ENCODE measurements at places on chromosomes 13 and 19.
A peak's percentile ranks its signal among the peaks of the same experiment; 100 is the strongest.

DNA sequence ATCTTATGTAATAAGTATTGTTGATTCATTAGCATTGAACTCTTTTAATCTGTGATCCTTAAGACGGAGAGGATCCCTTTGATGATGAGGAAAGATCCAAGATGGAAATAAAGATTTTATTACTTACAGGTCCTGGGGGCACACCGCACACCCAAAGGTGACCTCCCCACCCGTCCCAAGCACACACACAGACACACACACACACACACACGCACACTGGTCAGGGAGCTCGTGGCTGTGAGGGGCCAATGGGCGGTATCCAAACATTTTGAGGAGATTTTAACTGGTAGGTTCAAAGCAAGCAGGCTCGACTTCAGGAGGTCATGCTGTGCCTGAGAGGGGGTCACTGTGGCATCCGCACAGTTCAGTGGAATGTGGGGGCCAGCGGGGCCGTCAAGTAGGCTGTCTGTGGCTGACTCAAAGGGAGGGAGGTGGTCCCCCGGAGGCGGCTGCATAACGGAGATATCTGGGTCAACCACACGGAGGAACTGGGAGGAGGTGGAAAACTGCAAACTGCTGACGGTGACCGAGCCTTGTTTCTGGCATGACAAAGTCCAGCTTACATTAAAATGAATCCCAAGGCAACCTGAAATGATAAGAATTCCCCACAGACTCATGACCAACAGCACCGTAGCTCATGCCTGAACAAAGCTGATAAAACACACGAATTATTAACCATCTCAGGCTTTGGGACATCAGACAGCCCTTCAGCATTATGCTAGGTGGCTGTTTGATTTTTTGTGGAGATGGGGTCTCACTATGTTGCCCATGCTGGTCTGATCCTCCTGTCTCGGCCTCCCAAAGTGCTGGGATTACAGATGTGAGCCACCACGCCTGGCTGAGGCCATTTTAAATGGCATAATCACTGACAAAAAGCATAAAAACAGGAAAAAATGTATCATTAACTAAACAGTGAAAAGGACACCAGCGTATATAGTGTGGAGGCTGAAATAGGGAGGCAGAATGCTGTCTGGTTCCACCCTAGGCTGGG is 20.9 kb upstream of the SIGLEC11 start:
- no peak overlapping the region for H3K4me3 ChIP-seq
- no peaks in the 10 kb centered on the region for H3K27me3 ChIP-seq
- H3K36me3 ChIP-seq = peaks cover 14% of the 10 kb centered on the region
- H3K27ac ChIP-seq = no peak overlapping the region

DNA sequence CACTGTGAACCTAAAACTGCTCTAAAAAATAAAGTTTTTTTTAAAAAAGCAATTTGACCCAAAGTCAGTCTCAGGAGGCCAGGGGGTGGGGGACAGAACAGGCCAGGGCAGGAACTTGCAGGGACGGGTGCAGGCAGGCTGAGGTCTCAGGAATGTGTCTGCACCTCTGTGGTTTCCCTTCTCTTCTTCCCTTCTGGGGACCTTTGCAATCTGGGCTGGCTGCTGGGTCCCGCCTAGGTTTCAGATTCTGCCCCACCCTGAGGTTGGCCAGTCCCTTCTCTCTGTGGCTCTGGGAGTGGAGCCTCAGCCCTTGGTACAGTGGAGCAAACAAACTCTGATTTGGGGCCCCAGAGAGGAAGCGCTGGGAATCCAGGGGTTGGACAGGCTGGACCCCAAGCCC is 5.3 kb upstream of the F2RL3 start:
- no peak overlapping the region for H3K4me3 ChIP-seq
- H3K36me3 ChIP-seq = peaks cover 36% of the 10 kb centered on the region
- no peaks in the 10 kb centered on the region for H3K27me3 ChIP-seq
- no peak overlapping the region for H3K27ac ChIP-seq

GRCh38 chr19:6679139-6679538 is 9.2 kb upstream of the TNFSF14 start:
- no peak overlapping the region for H3K27ac ChIP-seq
- no peak overlapping the region for H3K4me3 ChIP-seq
- peaks cover 2% of the 10 kb centered on the region for H3K36me3 ChIP-seq
- peaks cover 4% of the 10 kb centered on the region for H3K4me1 ChIP-seq

DNA sequence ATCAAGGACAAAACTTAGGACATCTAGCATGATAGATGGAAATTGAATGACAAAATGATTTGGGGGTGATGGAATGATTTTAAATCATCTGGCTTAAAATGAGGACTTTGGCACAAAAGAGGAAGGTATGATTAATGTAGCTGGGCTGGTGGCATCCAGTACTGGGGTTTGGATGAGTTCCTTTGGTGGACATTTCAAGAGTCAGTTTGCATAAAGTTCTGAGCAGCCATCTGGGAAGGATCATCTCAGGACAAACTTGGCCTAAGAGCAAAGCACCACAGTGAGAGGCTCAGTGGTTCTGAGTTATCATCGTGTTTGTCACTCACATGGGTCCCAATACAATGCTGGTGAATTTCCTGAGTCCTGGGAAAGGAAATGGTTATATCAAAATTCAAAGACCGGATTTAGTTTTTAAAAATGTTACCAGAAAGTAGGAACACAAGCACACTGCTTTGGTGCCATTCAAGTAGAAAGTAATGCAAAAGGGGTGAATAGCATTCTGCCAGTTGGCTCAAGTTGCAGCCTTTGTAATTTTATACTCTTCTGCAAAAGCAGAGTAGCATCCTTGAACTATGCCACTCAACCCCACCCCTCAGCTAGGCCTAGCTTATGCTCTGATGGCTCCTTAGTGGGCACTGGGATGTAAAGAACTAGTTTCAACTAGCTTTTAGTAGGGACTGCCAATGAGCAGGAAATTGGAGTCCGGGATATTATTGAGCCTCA is 219.0 kb downstream of the COG6 start:
- H3K4me1 ChIP-seq = peaks cover 9% of the 10 kb centered on the region
- H3K27me3 ChIP-seq = no peaks in the 10 kb centered on the region
- H3K27ac ChIP-seq = no peak overlapping the region
- no peak for DNase-seq

GRCh38 chr13:69591437-69591836 is 516.2 kb upstream of the ATXN8OS start:
- peaks cover 3% of the 10 kb centered on the region for H3K4me1 ChIP-seq
- no peaks in the 10 kb centered on the region for H3K36me3 ChIP-seq
- H3K27ac ChIP-seq = no peak overlapping the region
- no peaks in the 10 kb centered on the region for H3K27me3 ChIP-seq
- no peak overlapping the region for H3K4me3 ChIP-seq

DNA sequence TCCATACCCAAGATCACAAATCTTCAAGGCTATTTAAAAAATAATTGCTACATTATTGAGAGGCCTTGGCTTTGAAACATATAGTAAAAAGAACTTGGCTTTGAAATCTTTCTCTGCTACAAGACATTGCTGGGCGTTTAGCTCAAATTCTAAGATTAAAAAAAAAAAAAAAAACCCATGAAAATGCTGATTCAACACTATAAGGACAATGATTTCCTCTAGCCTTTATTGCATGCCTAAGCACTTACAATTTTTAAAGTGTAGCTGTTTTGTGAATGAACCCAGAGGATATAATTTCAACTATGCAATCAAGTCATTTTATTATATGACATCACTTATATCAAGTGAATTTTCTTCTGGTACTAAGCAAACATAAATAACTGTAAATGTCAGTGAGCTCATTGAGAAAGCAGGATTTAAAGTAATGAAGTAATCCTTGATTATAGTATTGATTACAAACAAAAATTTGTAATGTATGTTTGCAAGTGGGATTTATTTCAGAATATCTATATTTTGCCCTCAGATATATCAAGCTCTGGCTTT is 340.0 kb upstream of the GPC6 start:
- no peak overlapping the region for H3K4me3 ChIP-seq
- H3K27ac ChIP-seq = no peak overlapping the region
- H3K36me3 ChIP-seq = no peaks in the 10 kb centered on the region
- no peak for DNase-seq

- no peak for DNase-seq
- H3K4me3 ChIP-seq = no peak overlapping the region
- H3K27ac ChIP-seq = no peak overlapping the region
- peaks cover 54% of the 10 kb centered on the region for H3K36me3 ChIP-seq
These were observed 28.6 kb downstream of the POLR1D start for GRCh38 chr13:27650312-27650711.

- no peaks in the 10 kb centered on the region for H3K27me3 ChIP-seq
- no peak overlapping the region for H3K4me3 ChIP-seq
- H3K36me3 ChIP-seq = peaks cover 20% of the 10 kb centered on the region
- H3K27ac ChIP-seq = peak overlapping the region; percentile 53
- no peak for DNase-seq
These were observed 6.9 kb downstream of the PKN1 start for GRCh38 chr19:14440049-14440448.

DNA sequence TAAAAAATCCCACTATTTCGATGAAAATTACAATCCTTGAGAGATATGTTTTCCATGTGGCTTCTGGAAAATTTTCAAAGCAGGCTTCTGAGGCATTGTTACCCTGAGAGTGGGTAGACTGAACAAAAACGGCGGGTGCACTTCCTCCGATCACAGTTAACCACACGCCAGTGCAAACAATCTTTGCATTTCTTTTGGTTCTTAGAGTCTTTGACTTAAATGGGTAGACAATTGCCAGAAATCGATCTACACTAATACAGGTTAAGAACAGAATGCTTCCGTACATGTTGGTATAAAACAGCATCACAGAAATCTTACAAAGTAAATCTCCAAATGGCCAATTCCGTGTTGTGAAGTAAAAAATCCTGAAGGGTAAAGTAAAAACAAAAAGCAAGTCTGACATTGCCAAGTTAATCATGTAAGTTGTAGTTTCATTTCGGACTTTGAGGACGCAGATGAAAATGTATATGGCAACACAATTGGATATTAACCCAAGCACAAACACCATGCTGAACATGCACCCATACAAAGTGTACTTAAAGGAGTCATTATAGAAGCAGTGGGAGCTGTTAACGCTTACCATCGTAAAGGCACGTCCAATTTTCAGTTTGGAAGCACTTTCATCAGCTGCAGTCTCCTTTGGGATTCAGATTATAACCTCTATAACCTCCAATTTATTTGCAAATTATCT is 927 bp downstream of the LPAR6 start:
- peak overlapping the region; percentile 89 for H3K4me3 ChIP-seq
- H3K4me1 ChIP-seq = peaks cover 39% of the 10 kb centered on the region
- peaks cover 14% of the 10 kb centered on the region for H3K36me3 ChIP-seq
- H3K27ac ChIP-seq = peak overlapping the region; percentile 98
- H3K27me3 ChIP-seq = no peaks in the 10 kb centered on the region

GRCh38 chr13:35882722-35883497 is 248.3 kb downstream of the DCLK1 start:
- H3K36me3 ChIP-seq = peaks cover 5% of the 10 kb centered on the region
- peak overlapping the region; percentile 37 for H3K27ac ChIP-seq
- DNase-seq = no peak
- no peaks in the 10 kb centered on the region for H3K27me3 ChIP-seq

DNA sequence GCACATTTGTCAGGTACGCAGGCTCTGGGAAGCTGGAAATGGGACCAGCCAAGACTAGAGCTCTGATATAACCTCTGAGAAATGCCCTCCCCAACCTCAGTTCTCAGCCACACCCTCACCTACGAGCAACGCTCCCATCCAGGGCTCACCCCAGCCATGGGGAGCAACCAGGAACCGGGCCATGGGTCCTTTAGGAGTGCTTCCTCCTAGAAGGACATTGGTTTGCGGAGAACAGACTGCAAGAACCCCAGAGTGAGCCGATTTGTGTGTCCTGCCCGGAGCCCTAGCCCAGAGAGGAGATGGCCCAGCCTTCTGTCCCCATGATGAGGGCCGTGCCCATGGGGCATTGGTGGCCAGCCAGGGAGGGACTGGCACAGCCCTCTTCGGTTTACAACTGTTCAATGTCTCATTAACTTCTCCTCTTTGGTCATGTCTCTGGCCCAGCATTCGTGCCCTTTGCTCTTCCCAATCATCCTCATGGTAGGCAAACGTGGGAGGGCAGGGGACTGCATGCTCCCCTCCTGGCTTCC is 32.9 kb upstream of the IGSF23 start:
- DNase-seq = no peak
- no peak overlapping the region for H3K4me3 ChIP-seq
- H3K4me1 ChIP-seq = no peaks in the 10 kb centered on the region
- no peaks in the 10 kb centered on the region for H3K36me3 ChIP-seq
- H3K27ac ChIP-seq = no peak overlapping the region
- peaks cover 9% of the 10 kb centered on the region for H3K27me3 ChIP-seq

GRCh38 chr13:106917024-106917571 is 349.2 kb upstream of the ARGLU1 start:
- peaks cover 46% of the 10 kb centered on the region for H3K4me1 ChIP-seq
- no peak for DNase-seq
- no peaks in the 10 kb centered on the region for H3K36me3 ChIP-seq
- H3K4me3 ChIP-seq = peak overlapping the region; percentile 77
- H3K27me3 ChIP-seq = no peaks in the 10 kb centered on the region
- H3K27ac ChIP-seq = peak overlapping the region; percentile 88

DNA sequence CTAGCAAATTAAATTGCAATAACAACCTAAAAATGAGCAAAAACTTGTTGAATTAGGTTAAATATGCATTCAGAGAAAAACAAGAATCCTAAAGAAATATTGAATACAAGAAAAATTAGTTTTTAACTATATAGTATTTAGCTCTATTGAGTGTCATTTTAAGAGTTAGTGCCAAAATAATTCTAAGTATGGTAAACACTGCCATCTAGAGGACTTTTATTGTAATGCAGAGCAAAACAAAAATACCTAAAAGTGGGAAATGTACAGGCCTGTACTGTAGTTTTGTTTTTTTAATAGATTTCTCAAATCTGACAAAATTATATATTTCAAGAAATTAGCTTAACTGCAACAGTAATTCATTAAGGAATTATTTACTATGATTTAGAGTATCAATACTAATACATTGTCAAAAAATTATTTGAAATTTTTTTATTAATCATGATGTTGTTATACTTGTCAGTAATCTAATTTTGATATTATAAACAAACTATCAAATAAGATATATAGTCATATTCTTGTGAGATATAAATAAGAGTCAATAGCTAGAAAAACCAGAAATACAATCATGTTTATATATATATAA is 8.2 kb upstream of the PCDH9 start:
- H3K4me3 ChIP-seq = no peak overlapping the region
- peaks cover 14% of the 10 kb centered on the region for H3K4me1 ChIP-seq
- no peaks in the 10 kb centered on the region for H3K27me3 ChIP-seq
- H3K27ac ChIP-seq = no peak overlapping the region
- no peaks in the 10 kb centered on the region for H3K36me3 ChIP-seq
- no peak for DNase-seq

- H3K4me1 ChIP-seq = no peaks in the 10 kb centered on the region
- DNase-seq = no peak
- H3K27ac ChIP-seq = no peak overlapping the region
- H3K27me3 ChIP-seq = no peaks in the 10 kb centered on the region
These were observed 483.0 kb upstream of the NBEA start for GRCh38 chr13:34458756-34459715.
